ENCODE measurements at places on chromosomes 5 and 9.

GRCh38 chr5:64612344-64612961 lies 77.8 kb upstream of the SHISAL2B start:
- DNase-seq, result no peak

- no peak for DNase-seq
Observed at GRCh38 chr5:168844016-168844921, 265.1 kb upstream of the PANK3 start.

DNA sequence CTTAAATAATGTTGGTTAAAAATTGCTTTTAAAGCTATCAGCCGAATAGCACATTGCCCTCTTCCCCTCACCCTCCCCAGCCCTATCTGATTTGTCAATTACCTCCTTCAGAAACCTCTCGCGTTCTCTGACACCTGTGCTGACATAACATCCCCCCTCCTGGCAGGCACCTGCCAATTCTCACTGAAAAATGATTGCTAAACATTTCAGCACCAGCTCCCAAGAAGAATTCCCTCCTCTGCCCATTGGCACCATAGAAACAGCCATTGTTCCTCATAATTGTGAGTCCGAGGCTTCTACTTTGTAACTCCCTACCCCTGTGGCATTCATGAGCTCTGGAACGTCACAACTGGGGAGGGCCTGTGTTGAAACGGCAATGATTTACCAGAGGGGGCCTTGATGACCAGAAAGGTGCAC lies 20.2 kb downstream of the CDH6 start:
- no peak for DNase-seq

- DNase-seq, result no peak
Observed at GRCh38 chr5:1366514-1366913, 21.6 kb upstream of the CLPTM1L start.

- DNase-seq, result no peak
Observed at GRCh38 chr9:137589441-137590122, 730 bp downstream of the ZMYND19 start.

GRCh38 chr9:81898851-81899250 lies 29.4 kb upstream of the SPATA31D4 start:
- no peak for DNase-seq

GRCh38 chr5:158911693-158912363 lies 187.9 kb downstream of the EBF1 start:
- DNase-seq, result no peak

GRCh38 chr5:7363067-7363677 lies 32.8 kb upstream of the ADCY2 start:
- DNase-seq, result no peak

GRCh38 chr9:136400038-136400834 lies at the start of gene SNAPC4:
SNAPC4 (minus strand) TSS chr9:136400170; CDS start chr9:136398428, 1,742 bp downstream.
- DNase-seq, result peak; percentile 88

DNA sequence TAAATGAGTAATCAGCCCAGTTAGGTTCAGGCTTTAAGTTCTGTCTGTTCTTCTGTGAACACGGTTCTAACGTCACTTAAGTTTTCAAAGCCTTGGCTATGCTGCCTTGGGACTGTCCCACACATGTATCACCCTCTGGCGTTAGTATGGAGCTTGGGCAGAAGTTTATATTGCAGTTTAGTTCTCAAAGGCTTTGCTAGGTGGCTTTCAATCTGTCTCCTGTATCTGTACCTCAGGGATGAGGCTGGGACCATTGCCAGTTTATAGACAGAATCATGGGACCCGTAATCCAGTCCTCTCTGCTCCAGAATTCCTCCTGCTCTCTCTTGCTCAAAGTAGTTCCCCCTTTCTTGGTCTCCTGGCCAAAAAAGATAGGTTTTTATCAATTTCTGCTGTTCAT lies 12.1 kb downstream of the C9orf40 start:
- DNase-seq, result no peak

- DNase-seq, result no peak
Observed at GRCh38 chr9:89953824-89954615, 349.2 kb downstream of the GADD45G start.

- DNase-seq, result no peak
Observed at GRCh38 chr5:95810305-95811125, 12.0 kb downstream of the GLRX start.

GRCh38 chr9:95023217-95024003 lies 294.1 kb downstream of the FANCC start:
- peak; percentile 66 for DNase-seq

GRCh38 chr5:139561655-139562451 lies 714 bp downstream of the UBE2D2 start:
- no peak for DNase-seq

- no peak for DNase-seq
Observed at GRCh38 chr5:109192555-109193281, 217.1 kb downstream of the PJA2 start.

DNA sequence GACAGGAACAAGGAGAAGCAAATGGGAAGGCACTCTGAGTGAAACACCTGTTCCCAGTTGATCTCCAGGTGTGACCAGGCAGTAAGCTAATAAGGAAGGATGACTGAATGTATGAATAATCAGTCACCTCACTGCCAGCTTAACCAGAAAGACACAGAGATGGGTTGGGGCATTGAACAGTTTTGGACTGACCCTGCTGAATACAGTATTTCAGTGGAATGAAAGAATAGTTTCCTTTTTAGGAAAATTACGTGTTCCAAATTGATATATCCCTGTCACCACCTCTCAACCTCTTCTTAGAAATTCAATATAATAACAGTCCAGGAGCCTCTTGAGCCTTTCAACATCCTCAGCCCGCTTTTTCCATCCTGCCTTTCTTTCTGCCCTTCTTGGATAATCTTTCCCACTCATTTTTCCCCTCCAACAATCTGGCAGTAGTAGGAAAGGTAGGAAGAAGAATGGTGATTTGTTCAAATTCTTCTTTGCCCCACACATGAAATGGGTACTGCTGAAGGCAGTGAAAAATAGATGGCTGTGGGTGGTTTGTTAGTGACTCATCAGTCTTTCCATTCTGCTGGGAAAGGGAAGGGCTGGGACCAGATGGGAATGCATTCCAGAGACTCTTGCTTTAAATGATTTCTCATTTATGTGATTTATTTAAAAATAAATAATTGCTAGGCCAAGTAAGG lies 117.9 kb downstream of the ZSWIM6 start:
- no peak for DNase-seq

GRCh38 chr9:78828521-78828920 lies 531.6 kb downstream of the PSAT1 start:
- DNase-seq, result no peak

DNA sequence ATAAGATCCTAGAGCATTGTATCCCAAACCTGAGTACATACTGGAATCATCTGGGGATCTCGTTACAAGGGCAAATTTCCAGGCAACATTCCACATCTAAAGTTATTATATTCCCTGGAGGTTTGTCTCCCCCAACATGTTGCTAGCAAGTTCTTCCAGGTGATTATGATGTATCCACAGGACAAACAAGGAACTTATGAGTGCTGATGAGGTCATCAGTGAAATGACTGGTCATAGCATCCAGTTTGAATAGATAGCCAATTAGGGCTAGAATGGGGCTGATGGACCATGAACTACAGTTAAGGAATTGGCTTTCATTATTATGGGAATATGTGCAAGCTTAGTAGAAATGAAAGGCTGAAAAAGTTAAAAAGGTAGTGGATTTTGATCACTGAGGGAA lies 115.2 kb downstream of the CWC27 start:
- DNase-seq, result no peak

DNA sequence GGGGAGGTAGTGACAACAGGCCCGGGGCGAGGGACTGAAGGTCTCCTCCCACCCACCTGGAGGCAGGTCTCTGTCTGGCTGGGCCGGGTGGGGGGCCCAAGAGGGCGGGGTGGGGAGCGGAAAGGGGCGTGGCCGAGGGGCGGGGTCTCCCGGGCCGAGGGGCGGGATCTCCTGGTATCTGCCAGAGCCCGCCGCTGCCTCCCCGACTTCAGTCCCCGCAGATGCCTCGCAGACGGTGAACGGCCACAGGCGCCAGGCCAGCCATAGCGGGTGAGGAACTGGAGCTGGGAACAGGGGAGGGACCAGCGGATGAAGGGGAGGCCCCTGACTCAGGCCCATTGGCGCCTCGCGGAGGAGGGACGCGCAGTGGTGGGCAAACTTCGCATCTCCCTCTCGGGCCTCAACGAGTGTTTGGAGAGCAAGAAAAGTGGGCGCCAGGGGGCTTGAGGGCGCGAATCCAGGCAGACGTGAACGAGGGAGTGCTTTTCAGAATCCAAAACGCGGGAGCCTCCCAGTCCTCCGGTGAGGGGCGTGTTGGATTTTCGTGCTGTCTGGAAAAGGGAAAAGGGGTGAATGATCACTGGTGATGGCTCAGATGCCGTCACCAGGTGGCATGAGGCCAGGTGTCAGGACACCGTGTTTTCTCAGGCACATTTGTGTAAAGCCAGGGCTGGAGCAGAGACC lies at the start of gene ADGRD2:
TSS of gene ADGRD2 (plus strand) at position 211 of the 684 bp plus-strand sequence. CDS start 1,216 bp downstream, outside the sequence.
- no peak for DNase-seq

- no peak for DNase-seq
Observed at GRCh38 chr9:101586651-101587050, 8.1 kb downstream of the PPP3R2 start.

DNA sequence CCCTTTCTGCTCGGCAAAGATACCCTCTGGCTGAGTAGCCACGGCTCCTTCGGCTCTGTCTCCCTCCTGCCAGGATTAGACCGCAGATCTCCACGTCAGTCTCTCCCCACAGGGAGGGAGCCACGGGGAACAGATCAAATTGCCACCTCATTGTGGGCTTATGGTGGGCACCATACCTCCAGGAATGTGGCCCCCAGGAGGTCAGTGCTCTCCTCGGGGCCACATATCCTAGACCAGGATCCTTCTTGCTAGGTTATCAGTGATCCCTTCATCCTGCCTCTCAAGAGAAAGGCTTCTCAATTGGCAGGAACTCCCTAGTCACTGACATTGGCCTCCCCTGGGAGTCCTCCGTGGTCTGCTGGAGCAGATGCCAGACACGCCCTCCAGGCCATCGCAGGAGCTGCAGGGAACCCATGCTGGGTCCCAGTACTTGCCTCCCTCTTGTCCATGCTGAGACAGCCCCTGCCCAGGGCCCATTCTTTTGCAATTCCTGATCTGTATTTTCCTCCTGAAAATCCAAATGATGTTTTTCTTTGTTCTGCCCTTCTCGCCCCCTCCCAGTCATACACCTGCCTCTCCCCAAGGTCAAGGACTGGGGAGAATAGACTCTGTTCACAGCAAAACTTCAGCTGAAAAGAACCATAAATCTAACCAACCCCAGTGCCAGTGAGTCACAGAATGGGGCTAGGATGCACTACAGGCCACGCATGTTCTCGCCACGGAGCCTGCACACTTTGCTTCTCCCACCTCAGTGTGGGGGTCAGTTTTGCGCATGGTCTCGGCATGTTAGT lies 31.6 kb upstream of the ENHO start:
- DNase-seq, result peak; percentile 89

- DNase-seq, result no peak
Observed at GRCh38 chr9:27293996-27294395, 3.0 kb downstream of the EQTN start.

DNA sequence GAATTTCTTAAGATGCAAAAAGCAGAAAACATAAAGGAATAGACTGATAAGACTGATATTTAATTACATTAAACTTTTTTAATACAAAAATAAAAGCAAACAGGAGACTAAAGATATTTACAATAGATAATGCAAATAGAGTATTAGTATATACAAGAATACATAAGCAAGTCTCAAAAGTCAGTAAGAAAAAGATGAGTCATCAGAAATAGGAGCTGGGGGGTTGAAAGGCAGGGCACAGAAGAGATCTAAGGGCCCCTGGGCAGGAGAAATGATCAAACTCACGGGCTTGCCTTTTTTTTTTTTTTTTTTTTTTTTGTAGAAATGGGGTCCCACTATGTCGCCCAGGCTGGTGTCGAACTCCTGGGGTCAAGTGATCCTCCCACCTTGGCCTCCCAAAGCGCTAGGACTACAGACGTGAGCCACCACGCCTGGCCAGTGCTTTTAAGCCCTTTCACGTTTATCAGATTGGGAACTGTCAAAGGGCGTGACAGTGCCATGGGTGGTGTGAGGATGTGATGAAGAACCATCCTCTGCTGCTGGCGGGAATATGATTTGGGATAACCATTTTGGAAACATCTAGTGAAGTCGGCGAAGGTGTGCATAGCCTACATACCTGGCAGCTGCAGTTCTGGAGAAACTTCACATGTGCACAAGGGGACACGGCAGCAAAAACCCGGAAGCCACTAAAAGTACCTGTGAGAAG lies 126.1 kb downstream of the CACNA1B start:
- DNase-seq, result no peak

- DNase-seq, result no peak
Observed at GRCh38 chr9:100101608-100102007, 2.6 kb downstream of the INVS start.

DNA sequence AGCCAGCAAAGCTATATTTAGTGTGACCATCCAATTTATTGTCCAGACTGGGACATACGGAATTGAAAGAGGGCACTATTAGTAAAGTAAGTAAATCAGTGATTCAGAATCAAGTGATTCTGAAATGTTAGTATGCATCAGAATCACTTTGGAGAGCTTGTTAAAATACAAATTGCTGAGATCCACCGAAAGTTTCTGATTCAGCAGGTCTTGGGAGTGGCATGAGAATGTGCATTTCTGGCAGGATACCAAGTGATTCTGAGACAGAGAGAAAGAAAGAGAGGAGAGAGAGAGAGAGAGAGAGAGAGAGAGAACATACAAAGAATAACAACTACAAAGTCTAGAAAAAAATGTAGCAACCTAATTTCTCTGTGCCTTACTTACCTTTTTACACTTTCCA lies 65.4 kb upstream of the ASTN2 start:
- DNase-seq, result no peak

Data from NCI-H2107 (cell line).